ENCODE measurements at places on chromosomes 7 and 10.

DNA sequence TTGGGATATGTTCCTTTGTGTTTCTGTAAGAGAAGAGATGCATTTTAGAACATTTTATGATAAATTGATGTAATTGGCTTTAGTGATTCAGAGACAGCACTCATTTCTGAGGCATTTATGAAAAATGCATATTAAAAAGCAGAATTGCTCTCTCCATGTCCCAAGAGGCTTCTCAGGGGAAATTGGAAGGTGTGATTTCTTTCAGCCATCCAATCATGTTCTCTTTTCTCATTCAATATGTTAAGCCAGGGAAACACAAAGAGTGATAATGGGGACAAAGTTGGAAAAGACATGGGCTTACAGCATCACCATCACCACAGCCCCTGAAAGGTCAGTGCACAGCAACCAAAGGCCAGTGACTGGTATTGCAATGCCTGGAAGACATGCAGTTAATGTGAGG lies 129.9 kb upstream of the COL1A2 start:
- no peak for DNase-seq

- no peak for DNase-seq
Measured at GRCh38 chr10:24616536-24616935, 107.2 kb downstream of the ARHGAP21 start.

- DNase-seq = no peak
Measured at GRCh38 chr10:126439942-126440341, 51.7 kb upstream of the ADAM12 start.

- no peak for DNase-seq
Measured at GRCh38 chr7:6640246-6640721, 3.2 kb downstream of the ZNF316 start.

DNA sequence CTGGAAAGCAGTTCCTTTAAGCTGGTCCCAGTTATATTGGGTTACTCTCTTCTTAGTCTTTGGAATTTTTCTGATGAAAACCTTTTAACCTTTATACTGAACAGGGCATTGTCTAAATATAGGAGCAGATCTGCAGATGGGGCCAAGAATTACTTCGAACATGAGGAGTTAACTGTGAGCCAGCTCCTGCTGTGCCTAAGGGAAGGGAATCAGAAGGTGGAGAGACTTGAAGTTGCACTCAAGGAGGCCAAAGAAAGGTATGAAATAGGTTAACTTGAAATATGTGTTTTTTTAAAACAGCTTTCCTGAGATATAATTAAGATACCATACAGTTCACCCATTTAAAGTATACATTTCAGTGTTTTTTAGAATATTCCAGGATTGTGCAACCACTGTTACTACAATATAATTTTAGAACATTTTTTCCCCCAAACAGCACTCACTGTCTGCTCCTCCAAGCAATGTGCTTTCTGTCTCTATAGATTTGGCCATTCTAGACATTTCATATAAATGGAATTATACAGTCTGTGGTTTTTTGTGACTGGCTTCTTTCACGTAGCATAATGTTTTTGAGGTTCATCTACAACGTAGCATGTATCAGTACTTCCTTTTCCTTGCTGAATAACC lies 18.9 kb downstream of the OPTN start:
- no peak for DNase-seq

DNA sequence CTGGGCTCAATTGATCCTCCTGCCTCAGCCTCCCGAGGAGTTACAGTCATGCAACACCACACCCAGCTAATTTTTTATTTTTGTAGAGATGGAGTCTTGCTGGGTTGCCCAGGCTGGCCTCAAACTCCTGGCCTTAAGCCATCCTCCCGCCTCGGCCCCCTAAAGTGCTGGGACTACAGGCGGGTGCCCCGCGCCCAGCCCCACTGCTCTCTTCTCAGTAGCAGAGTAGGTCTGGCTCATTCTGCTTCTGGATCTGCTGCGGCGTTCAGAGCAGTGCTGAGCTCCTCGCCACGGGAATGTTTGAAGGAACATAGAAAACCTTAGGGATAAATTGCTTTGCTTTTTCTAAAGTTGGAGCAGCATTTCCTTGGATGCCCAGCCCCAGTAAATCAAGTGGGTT lies 27.4 kb downstream of the WIPI2 start:
- no peak for DNase-seq

GRCh38 chr10:98172495-98172894 lies 38.0 kb downstream of the R3HCC1L start:
- DNase-seq = peak; percentile 45

DNA sequence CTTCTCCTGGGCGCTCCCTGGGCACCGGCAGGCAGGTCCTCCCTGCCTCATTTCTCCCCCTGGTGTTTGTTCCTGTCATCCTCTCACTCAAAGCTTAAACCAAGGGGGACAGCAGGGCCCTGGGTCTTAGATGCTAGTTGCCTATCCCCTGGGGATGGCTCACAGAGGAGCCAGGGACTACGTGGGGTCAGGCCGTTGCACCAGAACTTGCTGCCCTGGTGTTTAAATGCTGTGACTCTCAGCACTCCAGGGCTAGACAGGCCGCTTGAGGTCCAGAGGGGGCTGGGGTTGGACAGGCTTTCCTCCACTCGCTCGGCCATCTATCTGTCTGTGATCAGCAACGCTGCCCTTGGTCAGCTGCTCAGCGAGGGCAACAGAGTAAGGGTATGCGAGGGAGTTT lies 340.3 kb downstream of the CXCL12 start:
- DNase-seq = no peak

DNA sequence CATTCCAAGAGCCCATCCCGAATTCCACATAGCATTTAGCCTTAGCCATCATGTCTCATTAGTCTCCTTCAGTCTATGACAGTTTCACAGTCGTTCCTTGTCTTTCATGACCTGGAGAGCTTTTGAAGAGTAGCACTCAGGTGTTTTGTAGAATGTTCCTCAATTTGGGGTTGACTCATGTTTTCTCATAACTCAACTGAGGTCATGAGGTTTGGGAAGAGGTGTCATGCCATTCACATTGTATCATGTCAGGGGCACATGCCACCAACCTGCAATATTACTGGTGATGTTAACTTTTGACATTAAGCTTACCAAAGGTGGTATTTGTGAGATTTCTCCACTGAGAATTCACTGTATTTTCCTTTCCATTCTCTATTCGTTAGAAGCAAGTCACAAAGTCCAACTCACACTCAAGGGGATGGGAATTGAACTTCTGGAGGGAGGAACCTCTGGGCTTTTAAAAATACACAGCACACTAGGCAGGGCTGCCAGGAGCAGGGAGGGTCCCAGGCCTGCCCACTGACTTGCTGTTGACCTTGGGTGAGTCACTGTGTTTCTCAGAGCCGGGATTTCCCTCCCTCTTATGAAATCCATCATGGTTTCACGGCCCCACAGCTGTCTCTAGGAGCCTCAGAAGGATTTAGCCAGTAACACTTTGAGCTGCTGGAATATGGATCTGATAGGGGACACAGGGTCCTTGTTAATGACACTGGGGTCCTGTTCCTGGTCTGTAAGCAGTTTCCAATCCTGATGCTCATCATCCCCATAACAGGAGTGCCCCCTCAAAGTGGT lies 74.4 kb upstream of the TCF7L2 start:
- DNase-seq = no peak

- DNase-seq = no peak
Measured at GRCh38 chr10:22998091-22998490, 70.2 kb downstream of the ARMC3 start.

DNA sequence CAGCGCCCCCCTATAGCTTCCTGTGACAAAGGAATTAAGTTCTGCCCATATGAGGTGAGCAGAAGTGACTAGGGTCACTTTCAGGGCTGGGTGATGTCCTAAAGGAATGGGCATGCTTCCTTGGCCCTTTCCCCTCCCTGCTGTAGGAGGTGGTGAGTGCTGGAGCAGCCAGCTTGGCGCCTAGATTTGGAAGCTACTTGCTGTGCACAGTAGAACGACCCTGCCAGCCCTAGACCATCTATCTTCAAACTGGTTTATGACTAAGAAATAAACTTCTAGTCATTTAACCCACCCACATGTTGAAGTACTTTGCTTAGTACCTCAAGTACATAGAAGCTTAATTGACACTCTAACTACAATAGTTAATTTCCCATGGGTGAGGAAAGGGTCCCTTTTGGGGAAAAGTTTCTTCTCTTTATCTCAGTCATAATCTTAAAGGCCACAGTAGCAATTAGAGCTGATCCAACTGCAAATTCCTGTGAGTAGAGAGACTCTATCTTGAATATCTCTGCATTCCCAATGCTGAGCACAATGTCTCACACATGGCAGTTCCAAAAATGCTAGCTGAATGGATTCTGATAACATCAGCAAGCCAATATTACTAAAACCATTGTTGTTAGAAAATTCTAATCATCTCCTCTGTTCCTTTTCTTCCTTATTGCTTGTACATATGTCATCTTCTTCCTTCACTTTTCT lies 227.2 kb downstream of the RELN start:
- no peak for DNase-seq

DNA sequence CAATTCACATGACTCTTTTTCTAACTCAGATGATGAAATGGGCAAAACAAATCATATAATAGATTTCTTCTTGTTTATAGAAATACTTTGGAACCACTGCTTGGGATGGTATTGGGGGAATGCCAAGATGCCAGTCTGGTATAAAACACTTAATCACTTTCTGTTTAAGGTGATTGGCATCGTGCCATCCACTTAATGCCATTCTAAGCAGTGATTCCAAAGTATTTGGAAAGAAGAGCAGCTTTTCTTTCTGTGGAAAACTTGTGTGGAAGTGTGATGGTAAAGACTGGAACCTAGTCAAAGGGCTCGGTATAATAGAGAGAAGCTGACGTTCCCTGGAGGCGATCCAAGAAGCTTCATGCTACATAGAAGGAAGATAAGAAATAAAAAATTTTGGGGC lies 120.6 kb downstream of the TMEM26 start:
- no peak for DNase-seq

DNA sequence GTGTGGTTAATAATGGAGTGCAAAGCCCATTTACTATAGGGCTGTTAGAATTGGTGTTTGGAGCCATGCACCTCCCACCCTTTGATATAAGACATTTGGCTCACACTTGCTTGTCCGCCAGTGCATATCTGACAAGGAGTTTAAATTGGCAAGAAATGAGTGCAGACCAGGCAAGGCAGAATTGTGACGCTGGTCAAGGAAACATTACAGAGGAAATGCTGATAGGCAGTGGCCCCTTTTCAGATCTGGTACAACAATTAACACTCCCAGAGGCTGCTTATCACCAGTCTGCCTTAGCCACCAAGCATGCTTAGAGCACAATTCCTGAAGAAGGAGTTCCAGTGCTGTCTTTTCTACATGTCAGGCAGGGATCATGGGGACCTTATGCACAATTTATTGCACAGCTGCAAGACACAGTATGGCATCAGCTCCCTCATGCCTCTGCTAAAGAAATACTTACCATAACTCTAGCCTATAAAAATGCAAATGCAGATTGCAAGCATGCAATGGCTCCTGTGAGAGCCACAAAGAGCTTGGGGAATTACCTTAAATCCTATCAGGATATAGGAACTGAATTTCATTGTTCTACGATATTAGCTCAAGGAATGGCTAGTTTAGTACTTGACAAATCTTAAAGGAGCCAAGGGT lies 35.2 kb downstream of the OR13A1 start:
- DNase-seq = no peak

GRCh38 chr10:69265521-69265920 lies 12.8 kb upstream of the HK1 start:
- DNase-seq = no peak

- DNase-seq = no peak
Measured at GRCh38 chr10:60618861-60619260, 159.4 kb upstream of the CDK1 start.

- peak; percentile 91 for DNase-seq
Measured at GRCh38 chr10:79196470-79197461, 128.0 kb downstream of the ZMIZ1 start.

DNA sequence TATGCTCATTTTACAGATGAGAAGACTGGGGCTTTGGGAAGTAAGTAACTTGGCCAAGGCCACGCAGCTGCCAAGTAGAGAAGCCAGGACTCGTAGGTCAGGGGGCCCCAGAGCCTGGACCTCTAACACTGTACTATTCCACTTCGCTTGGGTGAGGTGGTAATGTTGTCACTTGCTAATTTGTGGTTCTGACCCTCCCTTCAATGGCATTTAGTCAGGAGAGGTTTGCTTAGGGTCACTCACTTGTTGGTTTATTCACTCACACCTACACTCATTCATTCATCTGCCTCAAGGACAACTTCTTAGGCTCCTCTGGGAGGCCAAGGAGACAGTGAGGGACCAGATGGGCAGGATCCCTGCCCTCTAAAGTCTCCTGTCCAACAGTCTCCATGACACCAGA lies 21.3 kb downstream of the BTBD16 start:
- DNase-seq = no peak

GRCh38 chr7:142174441-142174840 lies 62.9 kb downstream of the MGAM2 start:
- no peak for DNase-seq

GRCh38 chr10:92697663-92698511 lies 8.1 kb downstream of the HHEX start:
- peak; percentile 3 for DNase-seq

GRCh38 chr10:47166405-47166777 lies 133.6 kb upstream of the GDF10 start:
- DNase-seq = no peak

GRCh38 chr10:118423800-118424442 lies 81.8 kb upstream of the FAM204A start:
- DNase-seq = peak; percentile 92

DNA sequence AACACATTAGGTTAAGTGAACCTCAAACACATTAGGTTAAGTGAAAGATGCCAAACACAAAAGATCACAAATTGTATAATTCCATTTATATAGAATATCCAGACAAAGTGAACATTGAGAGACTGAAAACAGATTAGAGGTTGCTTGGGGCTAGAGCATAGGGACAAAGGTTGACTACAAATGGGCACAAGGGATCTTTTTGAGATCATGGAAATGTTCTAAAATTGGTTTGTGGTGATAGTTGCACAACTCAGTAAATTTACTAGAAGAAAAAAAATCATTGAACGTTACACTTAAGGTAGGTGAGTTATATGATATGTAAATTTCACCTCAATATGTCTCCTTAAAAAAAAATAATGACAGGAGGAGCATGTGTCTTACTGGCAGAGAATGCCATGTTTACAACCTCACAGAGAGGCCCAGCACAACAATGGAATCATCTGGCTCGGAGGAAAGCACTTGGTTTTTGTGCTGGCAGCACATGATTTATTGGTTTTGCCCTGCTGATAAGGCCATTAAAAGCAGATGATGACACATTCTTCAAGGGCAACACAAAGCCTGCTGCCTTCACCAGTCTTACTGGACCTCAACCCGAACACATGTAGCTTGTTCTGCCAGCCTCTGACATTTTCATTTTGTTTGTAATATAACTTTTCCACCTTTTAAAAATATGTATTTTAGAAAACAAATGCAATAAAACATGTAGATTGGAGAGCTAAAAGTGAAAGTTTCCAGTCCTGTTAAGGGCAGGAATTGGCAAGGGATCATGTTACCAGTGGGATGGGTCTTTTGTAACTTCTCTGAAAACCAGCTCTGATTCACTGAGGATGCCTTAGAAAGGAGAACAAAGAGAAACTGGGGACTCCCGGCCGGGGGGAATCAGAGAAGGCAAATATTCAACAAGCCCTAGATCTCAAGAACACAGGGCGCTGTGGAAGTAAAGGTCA lies 11.9 kb upstream of the LMOD2 start:
- DNase-seq = peak; percentile 36

- DNase-seq = peak; percentile 8
Measured at GRCh38 chr7:144386741-144387140, 16.8 kb downstream of the NOBOX start.

Measured in eye (tissue), 1 donor.